ENCODE measurements at places on chromosomes 7 and 10. TPM values are rescaled to one million over a fixed set of nuclear protein-coding genes. Genes with fewer than 3 reads are reported as not detected.

DNA sequence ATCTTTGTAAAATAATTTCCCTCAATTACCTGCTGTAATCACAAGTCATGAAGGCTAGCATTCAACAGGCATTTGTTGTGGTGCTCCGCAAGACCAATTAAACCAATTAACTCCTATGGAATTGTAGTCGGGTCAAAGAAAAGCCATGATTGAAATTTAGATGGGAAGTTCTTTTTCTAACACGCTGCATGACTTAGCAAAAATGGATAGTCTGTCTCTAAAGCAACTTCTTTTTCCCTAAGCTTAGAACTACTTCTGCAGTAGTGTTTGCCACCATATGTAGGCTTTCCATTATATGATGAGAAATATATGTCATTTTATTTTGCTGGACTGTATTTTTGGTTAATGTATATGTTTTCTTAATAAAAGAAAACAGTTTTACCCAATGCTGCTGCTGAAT is 119.1 kb downstream of the TSPAN12 start:
- DNase-seq: no peak

DNA sequence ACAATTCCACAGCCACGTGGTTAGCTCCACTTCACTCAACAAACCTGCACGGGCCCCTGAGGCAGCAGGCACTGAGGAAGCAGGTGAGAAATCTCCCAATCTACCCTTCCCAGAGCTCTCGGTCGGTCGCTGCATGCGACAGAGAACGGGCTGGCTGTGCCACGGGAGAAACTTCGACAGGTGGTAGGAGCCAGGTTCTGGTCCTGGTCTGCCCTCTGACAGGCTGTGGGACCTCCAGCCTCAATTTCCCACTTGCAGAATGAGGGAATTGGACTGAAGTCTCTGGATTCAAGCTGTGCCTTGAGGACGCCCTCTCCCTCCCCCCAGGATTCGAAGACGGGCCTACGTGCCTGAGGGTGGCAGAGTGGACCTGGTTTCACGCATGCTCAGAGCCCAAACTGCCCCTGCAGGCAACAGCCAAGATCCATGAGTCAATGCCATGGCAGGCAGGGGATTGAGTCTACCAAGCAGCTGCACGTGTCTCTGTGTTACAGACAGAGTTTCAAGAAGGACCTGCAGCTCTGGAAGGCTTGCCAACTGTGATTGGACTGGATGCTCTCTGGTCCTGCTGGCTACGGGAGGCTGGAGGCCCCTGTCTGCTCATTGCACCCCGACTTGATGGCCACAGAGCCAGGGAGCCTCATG is 215.0 kb downstream of the USP6NL start:
- no peak for DNase-seq

The AZGP1 gene
- 2,337 TPM for total RNA-seq

The FGFBP3 gene
- 0.33 TPM for total RNA-seq

GRCh38 chr7:7565746-7566650 is 686 bp upstream of the MIOS start:
- DNase-seq: no peak

DNA sequence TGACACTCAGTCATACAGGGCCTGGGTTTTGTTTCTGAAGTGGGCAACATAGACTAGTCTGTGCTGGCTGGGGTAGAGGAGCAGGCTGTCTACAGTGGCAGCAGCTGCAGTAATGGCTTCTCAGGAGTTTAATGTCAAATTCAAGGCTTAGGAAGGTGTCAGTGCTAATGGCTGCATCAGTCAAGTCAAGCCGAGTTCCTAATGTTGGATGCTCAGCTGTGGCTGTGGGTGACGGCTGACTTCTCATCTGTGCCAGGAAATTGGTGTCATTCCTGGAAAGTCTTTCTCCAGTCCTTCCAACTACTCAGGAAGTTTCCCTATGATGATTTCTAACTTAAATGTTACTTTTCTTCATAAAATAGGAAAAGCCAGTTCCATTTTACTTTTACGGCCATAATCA is 468.1 kb upstream of the IGFBP3 start:
- DNase-seq: no peak

- DNase-seq: no peak
Observed at GRCh38 chr10:114552050-114552449, 106.0 kb downstream of the ABLIM1 start.
